CD8-positive, alpha-beta T cell (primary cell): ENCODE measurements at places on chromosomes 7 and 10.

- no peak for DNase-seq
Measured at GRCh38 chr7:112930787-112931186, 140.6 kb upstream of the TMEM168 start.

- no peak for DNase-seq
Measured at GRCh38 chr7:55775051-55775420, 87.5 kb downstream of the SEPTIN14 start.

- no peak for DNase-seq
Measured at GRCh38 chr10:80122746-80123145, 9.8 kb upstream of the PLAC9 start.

DNA sequence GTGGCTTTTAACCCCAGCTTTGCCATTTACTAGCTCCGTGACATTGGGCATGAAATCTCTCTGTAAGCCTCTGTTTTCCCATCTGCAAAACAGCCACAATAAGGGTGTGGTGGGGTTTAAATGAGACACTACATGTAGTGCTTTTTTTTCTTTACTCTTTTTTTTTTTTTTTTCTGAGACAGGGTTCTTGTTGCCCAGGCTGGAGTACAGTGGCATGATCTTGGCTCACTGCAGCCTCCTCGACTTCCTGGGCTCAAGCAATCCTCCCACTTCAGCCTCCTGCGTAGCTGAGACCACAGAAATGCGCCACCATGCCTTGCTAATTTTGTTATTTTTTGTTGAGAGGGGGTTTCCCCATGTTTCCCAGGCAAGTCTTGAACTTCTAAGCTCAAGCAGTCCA, 8.3 kb upstream of the DENND10 start:
- DNase-seq, result no peak

- DNase-seq, result no peak
Measured at GRCh38 chr7:149716007-149716931, 57.1 kb downstream of the ZNF467 start.

- DNase-seq, result no peak
Measured at GRCh38 chr10:33506391-33506790, 171.9 kb upstream of the NRP1 start.

DNA sequence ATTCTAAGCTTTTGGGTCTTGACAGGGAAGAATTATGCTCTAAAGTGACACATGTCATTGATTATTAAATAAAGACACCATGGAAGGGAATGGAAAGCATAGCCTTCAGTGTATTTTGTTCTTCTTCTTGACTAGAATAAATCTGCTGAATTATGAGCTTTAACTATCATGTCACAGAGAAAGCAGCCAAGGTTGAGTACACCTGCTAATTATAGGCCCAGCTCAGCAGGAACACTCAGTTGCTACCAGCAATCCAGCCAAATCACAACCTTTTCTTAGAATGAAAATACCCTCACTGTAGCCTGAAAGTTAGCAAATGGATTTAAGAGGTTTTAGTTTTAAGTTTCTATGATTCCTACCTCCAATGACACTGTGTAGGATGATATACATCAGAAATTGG, 225.3 kb upstream of the RHOBTB1 start:
- DNase-seq, result no peak

- no peak for DNase-seq
Measured at GRCh38 chr7:112101201-112101846, 104.9 kb downstream of the DOCK4 start.

- no peak for DNase-seq
Measured at GRCh38 chr7:114790521-114790920, 131.4 kb upstream of the MDFIC start.

DNA sequence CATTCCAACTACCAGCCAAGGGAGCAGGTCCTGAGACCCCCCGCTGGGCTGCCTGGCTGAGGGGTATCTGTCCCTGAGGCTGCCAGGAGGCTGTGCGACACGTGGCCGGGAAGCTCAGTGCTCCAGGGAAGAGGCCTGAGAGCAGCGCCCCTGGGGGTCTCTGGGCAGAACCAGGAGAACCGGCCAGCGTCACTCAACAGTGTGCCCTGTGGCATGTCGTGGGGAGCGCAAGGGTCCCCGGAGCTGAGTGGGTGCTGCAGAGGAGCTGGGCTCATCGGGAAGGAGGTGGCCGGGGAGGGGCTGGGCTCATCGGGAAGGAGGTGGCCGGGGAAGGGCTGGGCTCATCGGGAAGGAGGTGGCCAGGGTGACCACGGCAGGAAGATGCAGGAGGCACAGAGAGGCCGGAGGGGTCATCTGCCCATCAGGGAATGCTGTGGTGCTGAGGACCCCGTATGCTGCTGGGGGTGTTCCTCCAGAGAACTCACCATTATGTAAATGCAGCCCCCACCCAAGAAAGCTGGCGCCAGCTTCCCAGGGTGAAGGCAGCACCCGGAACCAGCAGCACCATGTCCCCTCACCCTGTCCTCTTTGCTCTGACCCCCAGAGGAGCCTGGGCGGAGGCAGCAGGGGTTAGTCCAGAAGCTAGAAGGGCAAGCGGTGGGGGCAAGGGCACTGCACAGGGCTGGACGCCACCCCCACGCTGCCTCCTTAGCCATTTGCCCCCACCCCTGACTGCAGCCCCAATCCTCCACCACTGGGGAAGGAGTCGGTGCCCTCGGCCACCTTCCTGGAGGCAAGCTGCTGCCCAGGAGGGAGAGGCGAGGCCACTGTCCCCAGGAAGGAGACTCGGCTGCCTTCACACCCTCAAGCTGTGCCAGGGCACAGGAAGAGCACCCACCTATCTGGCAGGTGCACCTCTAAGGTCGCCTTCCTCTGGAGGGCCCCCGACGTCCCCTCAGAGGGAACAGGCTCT, 33.3 kb downstream of the CALML3 start:
- DNase-seq, result no peak

- no peak for DNase-seq
Measured at GRCh38 chr7:84017651-84018050, 176.9 kb downstream of the SEMA3A start.

DNA sequence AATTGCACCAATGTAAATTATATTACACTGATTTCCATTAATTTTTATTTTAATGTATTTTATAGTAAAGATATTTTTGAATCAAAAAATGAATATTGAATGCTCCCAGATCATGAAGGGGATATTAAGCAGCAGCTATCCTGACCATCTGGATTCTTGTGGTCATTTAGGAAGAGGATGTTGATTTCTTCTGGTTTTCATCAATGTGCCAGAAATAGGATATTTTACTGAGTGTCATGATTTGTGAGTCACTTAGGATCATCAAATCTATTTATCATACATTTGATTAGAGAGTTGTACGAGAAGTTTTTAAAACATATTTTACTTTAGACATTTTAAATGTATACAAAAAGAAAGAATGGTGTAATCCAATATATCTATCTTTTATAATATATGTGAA, 366.3 kb upstream of the CHRM2 start:
- DNase-seq, result no peak

DNA sequence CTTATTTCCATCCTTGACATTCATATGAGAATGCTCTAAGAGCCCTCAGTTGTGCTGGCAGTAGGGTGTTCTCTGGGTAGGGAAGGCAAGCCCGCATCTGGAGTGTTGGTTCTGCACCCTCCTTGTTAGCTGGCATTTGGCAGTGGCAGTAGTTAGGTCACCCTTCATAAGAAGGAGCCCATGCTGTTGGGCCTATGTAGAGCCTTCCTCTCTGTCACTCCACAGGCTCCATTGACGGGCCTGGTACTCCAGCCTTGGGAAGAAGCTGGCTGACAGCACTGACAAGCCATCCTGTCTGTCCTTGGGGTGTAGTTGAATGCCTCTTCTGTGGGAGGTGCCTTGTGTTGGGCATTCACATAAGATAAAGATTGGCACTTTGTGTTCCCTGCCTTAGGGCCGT, 89.7 kb downstream of the BMPR1A start:
- no peak for DNase-seq

- DNase-seq, result no peak
Measured at GRCh38 chr7:148014541-148014940, 576.0 kb upstream of the C7orf33 start.

DNA sequence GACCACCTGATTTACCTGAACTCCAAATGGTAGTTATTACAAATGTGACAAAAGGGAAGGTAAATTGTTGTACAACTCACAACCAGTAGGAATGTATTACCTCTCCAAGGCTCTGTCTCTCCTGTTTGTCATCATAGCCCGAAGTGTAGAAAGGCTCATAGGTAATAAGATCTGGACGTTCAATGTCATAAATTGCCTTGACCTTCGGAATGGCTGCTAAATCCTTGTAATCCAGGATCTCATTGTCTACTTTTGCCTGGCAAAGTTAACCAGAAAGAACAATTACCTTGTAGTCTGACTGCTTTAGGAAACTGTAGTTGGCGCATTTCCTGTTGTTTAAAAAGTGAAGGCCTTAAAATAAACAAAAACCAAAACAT, 68.6 kb upstream of the AFAP1L2 start:
- DNase-seq, result no peak

- no peak for DNase-seq
Measured at GRCh38 chr7:43769281-43769680, 10.8 kb downstream of the BLVRA start.

- DNase-seq, result no peak
Measured at GRCh38 chr7:133365917-133366316, 113.0 kb downstream of the EXOC4 start.

DNA sequence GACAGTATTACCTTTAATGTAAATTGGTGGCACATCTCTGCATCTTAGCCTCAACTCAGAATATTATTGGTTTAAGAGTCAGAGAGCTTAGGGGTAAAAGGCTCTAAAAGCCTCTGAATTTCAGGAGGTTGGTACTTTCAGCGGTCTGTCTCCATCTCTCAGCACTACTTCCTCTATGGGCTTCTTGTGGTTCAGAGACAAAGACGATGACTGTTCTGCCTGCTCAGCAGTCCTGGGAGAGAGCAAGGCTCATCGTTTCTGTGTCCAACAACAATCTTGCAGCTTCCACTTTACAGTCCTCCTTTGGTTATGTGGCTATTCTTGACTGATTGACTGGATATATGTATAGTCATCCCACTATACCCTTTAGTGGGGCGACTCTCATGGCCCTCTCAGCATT, 394.7 kb downstream of the AUTS2 start:
- DNase-seq, result no peak

DNA sequence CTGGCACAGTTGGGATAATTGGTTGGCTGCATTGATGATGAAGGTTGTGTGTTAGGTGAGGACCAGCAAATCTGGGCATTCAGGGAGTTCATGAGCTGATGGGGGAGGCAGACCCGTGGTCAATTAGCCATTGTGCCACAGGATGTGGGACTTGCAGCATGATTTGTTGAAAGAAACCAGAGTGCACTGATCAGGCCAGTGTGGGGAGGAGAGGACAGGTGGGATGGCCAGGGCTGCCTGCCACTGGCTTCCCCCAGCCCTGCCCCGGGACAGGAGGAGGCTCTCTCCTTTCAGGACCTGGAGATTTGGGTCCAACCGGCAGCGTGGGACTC, 4.3 kb downstream of the CLIP2 start:
- DNase-seq, result no peak

DNA sequence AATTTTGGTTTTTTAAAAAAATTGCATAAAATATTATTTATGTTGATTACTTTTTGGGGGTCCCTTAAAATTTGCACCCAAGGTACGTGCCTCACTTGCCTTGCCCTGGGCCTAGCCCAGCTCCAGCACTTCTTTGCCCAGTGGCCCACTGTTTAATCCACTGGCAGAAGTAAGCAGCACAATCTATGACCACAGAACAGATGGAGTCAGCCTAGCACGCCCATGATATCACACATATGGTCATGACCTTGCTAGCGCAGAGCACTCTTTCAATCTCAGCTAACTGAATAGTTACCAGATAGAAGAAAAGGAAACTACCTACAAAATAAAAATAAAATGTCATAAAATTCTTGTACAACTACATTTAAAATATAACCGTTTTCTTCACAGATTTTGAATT, 5.6 kb downstream of the OGA start:
- DNase-seq, result no peak

GRCh38 chr7:112630565-112630964, 149.8 kb downstream of the LSMEM1 start:
- DNase-seq, result no peak

DNA sequence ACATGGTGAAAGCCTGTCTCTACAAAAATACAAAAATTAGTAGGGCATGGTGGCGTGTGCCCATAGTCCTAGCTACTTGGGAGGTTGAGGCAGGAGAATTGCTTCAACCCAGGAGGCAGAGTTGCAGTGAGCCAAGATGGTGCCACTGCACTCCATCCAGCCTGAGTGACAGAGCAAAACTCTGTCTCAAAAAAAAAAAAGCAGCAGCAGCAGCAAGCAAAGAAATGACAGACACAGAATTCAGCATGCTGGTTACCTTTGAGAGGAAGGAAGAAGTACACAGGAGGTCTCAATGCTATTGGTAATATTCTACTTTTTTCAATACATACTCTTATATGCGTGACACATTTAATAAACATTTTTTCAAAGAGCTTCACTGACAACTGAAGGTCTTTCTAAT, 81.3 kb downstream of the ZFAND4 start:
- DNase-seq, result no peak

DNA sequence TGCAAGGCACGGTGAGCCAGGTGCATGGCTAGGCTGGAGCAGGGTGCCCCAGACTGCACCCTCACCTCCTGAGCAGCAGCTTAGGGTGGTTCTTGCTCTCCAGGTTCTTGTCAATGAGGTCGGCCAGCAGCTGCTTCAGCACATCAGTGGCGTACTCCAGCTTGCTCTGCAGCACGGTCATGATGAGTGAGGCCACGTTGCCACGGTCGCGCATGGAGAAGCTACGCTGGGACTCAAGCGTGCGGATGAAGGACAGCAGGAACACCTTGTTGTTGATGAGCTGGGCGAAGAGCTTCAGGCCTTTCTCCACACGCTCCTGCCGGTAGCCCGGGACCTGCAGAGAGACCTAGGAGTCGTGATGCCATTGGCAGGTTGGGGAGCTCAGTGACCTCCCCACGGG, 408.0 kb downstream of the PLXNA4 start:
- DNase-seq, result no peak

DNA sequence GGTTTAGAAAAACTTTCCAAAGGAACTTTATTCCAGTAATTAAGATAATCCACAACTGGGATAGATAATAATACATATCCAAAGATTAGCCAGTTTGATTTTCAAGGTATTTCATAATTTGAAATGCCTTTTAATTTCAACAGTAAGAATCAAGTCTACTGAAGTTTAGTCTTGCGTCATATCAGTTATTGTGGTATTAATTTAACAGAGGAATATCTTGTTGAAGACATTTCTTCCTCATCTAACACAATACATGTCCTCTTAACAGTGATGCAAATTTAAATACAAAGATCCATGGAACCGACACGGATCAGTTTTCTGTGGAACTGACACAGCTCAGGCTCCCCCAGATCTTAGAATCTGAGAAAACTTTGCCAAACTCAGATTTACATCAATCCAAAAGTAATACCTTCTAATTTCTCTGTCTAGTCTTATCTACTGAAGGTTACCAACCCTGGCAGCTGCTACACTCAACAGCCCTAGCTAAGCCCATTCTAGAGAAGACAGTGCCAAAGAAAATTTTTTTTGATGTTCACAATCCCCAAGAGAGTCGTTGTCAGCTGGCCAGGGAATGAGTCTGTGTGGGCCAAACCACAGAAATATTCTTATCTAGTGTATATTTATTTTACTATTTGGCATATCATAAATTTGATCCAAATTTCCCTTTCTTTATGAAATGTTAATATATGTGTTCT, 365.2 kb upstream of the MEOX2 start:
- no peak for DNase-seq

GRCh38 chr10:9331583-9332008, 1277.1 kb downstream of the GATA3 start:
- peak; percentile 56 for DNase-seq
